ENCODE measurements at places on chromosomes 3 and 15.

GRCh38 chr3:125151442-125151817 is 61.1 kb downstream of the SLC12A8 start:
- no peak for DNase-seq

- DNase-seq: no peak
Measured at GRCh38 chr3:65246561-65246960, 558.8 kb upstream of the ADAMTS9 start.

DNA sequence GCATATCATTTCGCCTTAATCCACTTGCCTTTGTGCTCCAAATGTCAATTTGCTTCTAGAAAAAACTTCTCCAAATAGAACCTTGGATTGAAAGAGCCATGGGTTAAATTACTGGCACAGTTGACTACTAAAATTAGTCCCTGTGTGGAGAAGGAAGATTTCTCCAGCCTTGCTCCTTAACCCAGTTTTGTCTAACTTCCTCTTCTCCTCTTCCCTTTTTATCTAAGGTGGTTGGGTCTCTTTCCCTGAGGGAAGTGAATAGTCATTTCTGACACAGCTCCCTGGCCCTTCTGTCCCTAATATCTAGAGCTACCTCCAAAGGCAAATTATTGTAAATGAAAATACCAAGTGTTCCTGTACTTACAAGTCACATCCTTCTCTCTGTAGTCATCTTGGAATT is 527.9 kb upstream of the TBL1XR1 start:
- DNase-seq: no peak

- DNase-seq: no peak
Measured at GRCh38 chr15:87608238-87609028, 648.1 kb downstream of the NTRK3 start.

- DNase-seq: peak; percentile 27
Measured at GRCh38 chr3:186067360-186068242, 41.3 kb downstream of the ETV5 start.

DNA sequence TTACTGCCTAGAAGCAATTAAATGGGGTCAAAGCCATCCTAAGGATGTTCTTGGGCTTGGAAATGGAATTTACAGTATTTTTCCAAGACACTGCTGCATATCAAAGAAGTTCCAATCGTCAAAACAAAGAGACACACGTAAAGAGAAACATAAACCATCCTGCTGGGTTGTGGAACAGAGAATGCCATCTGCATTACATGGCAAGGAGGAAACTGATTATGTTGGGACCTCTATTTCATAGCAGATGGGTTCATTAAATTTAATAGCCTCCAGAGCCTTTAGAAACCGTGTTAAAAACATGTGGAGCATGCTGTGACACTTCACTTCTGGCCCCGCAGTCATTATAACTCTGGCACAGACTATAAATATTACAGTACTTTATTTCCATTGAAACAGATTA is 154.6 kb downstream of the LRTM1 start:
- DNase-seq: no peak

DNA sequence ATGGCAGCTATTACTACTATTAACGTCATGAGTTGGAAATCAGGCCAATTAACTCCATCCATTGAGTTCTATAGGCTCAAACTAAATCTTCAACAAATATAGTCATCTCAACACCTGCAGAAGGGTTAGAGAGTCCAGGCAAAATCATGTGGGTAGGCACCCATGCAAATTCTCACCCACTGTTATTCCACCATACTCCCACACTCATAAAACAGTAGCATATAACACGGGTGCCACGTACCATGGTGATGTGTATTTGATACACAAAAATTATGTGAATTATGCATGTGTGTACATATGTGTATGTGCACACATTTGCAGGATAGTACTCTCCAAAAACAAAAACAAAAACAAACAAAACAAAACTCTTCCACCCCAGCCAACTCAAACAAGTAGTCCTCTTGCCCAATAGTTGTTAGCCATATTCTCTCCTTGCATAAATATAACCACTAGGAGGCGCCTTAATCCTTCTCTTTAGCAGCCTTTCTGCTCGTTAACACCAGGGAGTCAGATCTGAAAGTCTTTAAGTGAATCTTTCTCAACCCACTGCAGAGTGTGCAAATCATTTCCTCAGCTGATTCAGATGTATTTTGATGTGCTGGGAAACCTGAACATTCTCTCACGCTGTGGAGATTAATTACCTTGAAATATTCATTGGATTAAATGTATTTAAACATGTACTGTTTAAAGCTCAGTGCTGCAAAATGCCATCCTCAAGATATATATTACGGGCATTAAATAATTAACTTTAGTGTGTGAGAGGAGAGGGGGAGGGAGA is 38.0 kb upstream of the COPB2 start:
- DNase-seq: peak; percentile 97

GRCh38 chr15:63923993-63924950 is 90.5 kb upstream of the HERC1 start:
- DNase-seq: no peak

- DNase-seq: peak; percentile 9
Measured at GRCh38 chr3:9600597-9600996, 47.0 kb upstream of the LHFPL4 start.

GRCh38 chr3:116947148-116947547 is 237.6 kb downstream of the TUSC7 start:
- DNase-seq: no peak

GRCh38 chr3:100761951-100762350 is 52.7 kb downstream of the TFG start:
- DNase-seq: no peak

DNA sequence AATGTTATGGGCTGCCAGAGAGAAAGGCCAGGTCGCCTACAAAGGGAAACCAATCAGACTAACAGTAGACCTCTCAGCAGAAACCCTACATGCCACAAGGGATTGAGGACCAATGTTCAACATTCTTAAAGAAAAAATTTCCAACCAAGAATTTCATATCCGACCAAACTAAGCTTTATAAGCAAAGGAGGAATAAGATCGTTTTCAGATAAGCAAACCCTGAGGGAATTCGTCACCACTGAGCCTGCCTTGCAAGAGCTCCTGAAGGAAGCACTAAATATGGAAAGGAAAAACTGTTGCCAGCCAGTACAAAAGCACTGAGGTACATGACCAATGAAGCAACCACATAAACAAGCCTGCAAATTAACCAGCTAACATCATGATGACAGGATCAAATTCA is 33.1 kb downstream of the PYGO1 start:
- DNase-seq: no peak

GRCh38 chr3:132628157-132628556 is 31.1 kb downstream of the ACKR4 start:
- DNase-seq: no peak

DNA sequence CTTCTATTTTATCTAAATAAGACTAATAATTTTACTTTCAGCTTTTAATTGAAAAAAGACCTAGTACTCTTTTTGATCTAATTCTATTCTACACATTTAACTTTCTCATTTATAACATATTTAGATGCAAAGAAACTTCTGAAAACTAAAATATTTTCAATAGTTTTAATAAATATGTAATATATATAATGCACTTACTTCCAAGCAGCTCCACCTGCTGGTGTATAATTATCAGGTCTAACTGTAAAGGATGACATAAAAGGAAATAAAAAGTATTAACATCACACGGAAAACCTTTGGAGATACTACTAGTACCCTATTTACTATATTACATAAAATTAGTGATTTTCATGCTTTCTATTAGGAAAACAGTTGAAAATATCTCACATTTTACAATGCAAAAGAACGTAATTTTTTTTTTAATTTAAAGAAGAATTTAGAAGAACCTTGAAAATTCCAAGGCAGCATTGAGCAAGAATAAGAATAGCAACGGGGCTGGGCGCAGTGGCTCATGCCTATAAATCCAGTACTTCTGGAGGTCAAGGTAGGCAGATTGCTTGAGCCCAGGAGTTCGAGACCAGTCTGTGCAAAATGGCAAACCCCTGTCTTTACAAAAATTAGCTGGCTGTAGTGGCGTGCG is 10.2 kb downstream of the PLSCR5 start:
- peak; percentile 55 for DNase-seq

- peak; percentile 30 for DNase-seq
Measured at GRCh38 chr15:89575656-89576416, 567 bp downstream of the TICRR start.

GRCh38 chr3:77059354-77059753 is 19.5 kb downstream of the ROBO2 start:
- DNase-seq: no peak

GRCh38 chr3:114338651-114339357 is 45.0 kb downstream of the TIGIT start:
- no peak for DNase-seq

- DNase-seq: no peak
Measured at GRCh38 chr3:4292301-4292700, 10.9 kb upstream of the SETMAR start.

DNA sequence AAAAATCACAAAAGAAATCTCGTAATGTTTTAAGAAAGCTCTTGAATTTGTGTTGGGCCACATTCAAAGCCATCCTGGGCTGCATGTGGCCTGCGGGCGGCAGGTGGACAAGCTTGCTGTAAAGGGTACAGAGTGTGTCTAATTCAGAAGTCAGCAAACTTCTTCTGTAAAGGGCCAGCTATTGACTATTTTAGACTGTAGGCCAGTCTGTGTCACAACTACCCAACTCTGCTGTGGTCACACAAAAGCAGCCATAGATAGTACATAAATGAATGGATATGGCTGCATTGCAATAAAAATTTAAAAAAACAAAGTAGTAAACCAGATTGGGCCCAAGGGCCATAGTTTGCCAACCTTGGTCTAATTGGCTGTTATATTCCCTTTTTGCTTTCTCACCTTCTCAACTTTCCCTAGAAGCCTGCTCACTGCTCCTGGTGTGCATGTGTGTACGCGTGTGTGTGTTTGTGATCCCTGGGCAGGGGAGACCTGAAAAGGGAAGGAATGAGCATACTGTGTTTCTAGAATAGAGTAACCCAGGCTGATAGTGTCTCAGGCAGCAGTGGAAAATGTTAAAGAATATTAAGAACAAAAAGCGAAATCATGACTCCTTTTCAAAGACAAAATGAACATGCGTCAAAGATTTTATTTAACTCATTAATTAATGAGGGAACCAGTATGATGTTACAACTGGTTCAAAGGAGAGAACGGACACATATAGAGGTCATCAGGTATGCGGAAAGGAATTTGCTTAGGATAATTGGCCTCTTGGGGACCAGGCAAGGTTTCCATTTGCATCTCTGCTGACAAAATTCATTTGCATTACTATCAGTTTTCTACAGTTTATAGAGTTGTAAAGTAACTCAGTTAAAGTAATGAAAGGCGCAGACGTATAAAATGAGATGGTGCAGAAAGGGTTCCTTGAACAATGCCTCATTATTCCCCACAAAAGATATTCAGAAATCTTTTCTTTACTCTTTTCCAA is 248.0 kb downstream of the THSD4 start:
- no peak for DNase-seq

- DNase-seq: no peak
Measured at GRCh38 chr3:4512895-4513616, 19.9 kb downstream of the ITPR1 start.

GRCh38 chr3:141125351-141125750 is 74.2 kb downstream of the SPSB4 start:
- DNase-seq: no peak

- no peak for DNase-seq
Measured at GRCh38 chr3:45180899-45181298, 34.7 kb upstream of the CDCP1 start.

DNA sequence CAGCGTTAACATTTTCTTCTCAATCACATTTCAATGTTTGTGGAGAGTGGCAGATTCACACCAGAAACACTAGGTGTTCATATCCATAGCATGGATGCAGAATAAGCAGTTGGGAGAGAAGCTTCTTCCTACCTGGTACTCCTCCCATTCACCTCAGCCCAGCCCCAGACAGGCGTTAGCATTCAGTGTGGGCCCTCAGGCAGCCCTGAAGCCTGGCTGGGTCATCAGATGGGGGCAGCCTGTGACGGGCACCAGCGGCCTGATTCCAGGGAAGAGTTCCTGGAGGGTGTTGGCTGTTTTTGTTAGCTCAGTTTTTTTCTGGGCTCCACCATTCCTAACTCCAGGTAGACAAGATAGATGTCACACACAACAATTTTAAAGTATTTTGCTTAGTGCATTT is 31.1 kb downstream of the APH1B start:
- no peak for DNase-seq

- no peak for DNase-seq
Measured at GRCh38 chr15:77650265-77650664, 17.6 kb upstream of the LINGO1 start.

DNA sequence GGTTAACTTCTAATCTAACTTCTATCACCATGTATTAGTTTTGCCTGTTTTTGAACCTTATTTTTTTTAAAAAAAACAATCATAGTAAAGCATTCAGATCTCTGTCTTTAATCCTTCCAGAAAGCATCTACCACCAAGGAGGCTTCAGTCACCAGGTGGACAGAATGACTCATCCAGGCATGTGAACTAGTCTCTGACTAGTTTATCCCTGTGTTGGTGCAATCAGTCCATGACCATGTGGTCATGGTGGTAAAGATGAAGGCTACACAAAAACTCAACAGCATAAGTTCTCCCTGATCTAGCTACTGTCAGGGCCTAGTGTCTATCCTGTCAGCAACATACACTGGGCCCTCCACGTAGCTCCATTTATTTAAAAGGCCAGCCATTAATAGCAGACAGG is 750.6 kb downstream of the AGBL1 start:
- no peak for DNase-seq

DNA sequence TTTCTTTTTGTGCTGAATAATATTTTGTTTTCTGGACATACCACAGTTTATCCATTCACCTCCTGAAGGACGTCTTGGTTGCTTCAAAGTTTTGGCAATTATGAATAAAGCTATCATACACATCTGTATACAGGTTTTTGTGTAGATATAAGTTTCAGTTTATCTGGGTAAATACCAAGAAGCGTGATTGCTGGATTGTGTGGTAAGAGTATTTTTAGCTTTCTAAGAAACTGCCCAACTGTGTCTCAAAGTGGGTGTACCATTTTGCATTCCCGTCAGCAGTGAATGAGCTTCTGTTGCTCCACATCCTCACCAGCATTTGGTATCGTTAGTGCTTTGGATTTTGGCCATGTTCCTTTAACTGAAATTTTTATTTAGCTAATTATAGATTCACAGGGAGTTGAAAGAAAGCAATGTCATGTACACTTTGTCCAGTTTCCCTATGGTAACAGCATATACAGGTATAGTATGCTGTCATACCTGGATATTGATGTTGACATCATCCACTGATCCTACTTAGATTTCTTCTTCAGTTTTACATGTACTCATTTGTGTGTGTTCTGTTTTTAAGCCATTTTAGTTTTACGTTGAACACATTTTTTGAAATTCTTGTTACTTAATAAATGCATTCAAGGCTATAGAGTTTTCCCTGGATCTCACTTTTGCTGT is 11.9 kb downstream of the ARID3B start:
- DNase-seq: no peak

- DNase-seq: no peak
Measured at GRCh38 chr3:38616111-38616510, 33.4 kb downstream of the SCN5A start.

DNA sequence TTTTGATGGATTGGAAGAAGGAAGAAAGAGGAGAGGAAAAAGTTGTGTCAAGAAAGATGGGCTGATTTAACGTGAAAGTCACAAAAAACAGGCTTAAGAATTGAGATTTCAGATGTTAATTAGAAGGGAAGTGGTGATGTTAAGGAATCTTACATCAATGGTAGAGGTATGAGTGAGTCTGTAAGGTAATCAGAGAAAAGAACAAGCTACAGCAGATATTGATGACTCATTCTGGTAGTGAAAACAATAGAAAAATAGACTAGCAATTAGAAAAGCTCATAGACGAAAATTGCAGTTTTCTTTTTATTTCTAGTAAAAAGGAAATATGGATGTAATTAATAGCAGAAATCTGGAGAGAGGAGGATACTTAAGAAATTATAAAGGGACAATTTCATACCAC is 559.6 kb downstream of the MCTP2 start:
- DNase-seq: no peak

- no peak for DNase-seq
Measured at GRCh38 chr3:69144631-69145245, 22.3 kb upstream of the LMOD3 start.

All from adipocyte (in vitro differentiated cells).